Kidney (tissue), 22 donors: ENCODE measurements at places on chromosomes 3 and 15. TPM values are rescaled to one million over a fixed set of nuclear protein-coding genes. Genes with fewer than 3 reads are reported as not detected.

- no peak for DNase-seq
These were observed 197.7 kb upstream of the GBE1 start for GRCh38 chr3:81958972-81959640.

GRCh38 chr3:130509008-130509407, 8.0 kb upstream of the COL6A6 start:
- peak; percentile 58 for DNase-seq

DNA sequence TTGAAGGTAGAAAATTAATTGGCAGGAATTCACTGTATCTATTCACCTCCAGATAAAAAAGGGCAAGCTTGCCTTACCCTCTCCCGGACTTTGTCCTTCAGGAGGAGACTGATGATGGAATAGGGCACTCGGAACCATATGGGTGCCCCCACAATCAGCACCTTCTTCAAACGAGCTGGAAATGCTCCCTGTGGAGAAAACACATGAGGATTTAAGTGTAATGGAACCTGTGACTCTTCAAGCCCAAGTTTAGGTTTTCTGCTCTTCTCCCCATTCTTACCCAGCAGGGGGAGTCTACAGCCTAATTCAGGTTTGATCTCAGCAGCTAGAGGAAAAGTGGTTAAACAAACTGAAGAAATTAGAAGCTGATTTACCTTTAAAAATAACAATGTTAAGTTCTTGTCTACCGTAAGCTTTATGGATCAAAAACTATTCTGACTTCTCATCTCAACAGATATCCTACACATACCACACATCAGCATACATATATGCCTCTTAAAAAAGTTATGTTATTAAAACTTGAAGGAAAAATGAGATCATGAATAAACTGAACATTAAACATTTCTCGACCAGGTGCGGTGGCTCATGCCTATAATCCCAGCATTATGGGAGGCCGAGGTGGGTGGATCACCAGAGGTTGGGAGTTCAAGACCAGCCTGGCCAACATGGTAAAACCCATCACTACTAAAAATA, 57.5 kb upstream of the SIN3A start:
- peak; percentile 27 for DNase-seq

DNA sequence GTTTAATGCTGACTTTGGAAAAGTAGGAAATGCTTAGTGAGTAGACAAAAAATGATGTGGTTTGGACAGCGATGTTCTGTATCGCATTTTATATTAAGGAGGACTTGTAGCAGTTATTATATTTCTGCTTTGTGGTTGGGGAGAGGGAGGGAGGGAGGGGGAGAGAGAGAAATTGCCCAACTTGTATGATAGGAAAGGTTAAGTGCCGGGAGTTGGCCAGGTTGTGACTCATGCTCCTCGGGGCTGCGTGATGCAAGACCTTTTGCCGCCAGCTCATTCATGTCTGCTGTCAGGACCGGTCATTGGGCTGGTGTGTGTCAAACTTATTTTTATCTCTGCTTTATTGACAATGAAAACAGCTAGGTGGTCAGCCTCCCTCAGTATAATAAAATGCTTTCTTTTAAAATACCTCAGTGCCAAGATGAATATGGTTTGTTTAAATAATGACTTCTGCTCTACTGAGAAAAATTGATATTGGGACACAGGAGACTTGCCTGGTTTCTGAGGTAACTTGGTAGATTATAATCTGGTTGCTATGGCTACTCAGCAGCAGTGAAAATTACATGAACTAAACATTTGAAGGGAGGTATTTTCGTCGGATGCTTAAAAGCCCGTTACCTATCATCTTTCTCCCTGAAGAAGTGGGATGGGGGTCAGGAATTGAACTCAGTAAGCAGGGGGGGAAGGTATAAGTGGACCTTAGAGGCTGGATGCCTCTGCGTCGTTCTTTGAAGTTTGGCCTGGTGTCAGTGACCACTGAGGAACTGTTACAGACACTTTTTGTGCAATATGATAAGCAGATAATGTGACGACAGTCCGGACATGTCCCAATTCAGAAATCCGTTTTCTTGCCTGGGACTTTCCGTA, 90.7 kb downstream of the FNDC3B start:
- DNase-seq = peak; percentile 63

GRCh38 chr3:174945951-174946350, 86.8 kb downstream of the NAALADL2 start:
- no peak for DNase-seq

GRCh38 chr3:191020730-191021396, 158.4 kb upstream of the GMNC start:
- no peak for DNase-seq

- DNase-seq = no peak
These were observed 8.9 kb downstream of the SST start for GRCh38 chr3:187661267-187661666.

SPTSSB gene
- 7.8 TPM for total RNA-seq

TBC1D21 gene
- total RNA-seq = not detected

DPH3 gene
- 19.3 TPM for total RNA-seq
